Activated CD4-positive, alpha-beta memory T cell treated with anti-CD3 and anti-CD28 coated beads for 36 hours (primary cell): ENCODE measurements at places on chromosomes 7 and 10.

GRCh38 chr7:44665531-44666213 lies 59.2 kb downstream of the OGDH start:
- DNase-seq, result no peak

GRCh38 chr10:30048768-30049517 lies 10.4 kb downstream of the JCAD start:
- no peak for DNase-seq

GRCh38 chr10:121594076-121594475 lies 4.2 kb downstream of the FGFR2 start:
- DNase-seq, result no peak

DNA sequence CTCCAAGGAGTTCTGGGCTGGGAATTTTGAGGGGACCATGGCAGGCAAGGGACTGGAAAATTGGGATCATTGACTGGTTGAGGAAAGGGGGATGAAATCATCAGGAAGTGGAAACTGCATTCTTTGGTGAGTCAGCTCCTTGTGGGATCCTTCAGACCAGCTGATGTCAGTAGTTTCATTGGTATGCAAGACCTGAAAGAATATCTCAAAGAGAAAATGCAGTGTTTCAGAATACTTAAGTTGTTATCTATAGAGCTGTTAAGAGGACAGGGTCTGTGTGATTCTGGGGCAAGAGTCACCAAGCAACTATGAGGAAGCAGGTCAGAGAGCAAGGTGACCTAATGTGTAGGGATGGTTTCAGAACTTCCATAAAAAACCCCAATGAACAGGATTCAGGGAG lies 595.9 kb upstream of the AUTS2 start:
- no peak for DNase-seq

GRCh38 chr10:121062115-121062514 lies 211.0 kb downstream of the WDR11 start:
- DNase-seq, result no peak

DNA sequence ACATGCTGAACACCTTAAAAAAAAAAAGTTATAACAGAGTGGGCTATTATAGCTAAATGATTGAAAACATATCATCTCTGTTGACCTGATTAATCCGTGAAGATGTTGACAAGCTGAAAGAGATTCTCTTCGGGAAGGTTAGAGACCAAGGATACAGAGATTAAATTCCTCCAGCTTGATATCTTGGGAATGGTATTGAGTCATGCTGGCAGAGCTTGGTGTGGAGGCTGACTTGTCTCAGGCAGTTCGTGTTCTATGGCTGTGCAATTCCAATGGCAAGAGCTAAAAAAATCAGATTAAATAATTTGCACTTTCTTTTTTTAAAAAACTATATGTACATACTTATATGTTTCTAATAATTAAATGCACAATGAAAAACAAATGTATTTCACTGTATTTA lies 24.9 kb upstream of the CACNA2D1 start:
- no peak for DNase-seq

DNA sequence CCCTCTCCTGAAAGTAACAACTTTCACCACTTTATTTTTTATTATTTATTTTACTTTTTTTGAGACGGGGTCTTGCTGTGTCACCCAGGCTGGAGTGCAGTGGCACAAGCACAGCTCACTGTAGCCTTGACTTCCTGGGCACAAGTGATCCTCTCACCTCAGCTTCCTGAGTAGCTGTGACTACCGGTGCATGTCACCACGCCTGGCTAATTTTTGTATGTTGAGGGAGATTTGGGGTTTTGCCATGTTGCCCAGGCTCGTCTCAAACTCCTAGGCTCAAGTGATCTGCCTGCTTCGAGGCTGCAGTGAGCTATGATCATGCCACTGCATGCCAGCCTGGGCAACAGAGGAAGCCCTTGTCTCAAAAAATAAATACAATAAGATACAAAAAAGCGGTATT lies 14.9 kb upstream of the SLIT1 start:
- no peak for DNase-seq

- DNase-seq, result no peak
Observed at GRCh38 chr10:74991435-74991834, 120.0 kb upstream of the SAMD8 start.

DNA sequence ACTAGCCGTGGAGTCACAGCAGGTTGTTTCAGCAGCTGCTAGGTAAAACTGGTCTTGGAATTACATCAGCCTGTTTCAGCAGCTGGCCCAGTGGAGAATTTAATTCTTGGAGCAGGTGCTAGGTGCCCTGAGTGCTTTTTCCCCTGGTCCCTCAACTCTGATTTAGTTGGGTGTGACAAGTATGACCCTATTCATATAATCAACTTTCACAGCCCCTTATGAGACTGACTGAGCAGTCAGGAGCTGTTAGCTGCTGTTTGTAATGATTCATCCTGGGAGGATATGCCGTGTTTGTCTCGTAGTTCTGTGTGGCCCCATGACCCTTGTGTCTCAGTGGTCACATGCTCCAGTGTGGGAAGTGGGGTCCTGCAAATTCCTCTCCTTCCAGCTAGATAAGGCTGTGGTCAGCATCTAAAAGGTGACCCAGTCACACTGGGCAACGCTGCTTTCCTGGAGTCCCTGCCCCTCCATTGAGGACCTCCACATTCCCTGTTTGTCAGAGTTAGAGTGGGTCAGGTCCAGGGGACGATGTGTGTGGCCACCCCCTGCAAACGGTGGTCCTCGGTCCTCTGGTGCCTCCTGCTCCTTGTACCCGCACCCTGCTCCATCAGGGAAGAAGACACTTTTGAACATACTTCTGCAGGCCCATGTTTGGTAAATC lies 28.3 kb downstream of the TBATA start:
- DNase-seq, result no peak

DNA sequence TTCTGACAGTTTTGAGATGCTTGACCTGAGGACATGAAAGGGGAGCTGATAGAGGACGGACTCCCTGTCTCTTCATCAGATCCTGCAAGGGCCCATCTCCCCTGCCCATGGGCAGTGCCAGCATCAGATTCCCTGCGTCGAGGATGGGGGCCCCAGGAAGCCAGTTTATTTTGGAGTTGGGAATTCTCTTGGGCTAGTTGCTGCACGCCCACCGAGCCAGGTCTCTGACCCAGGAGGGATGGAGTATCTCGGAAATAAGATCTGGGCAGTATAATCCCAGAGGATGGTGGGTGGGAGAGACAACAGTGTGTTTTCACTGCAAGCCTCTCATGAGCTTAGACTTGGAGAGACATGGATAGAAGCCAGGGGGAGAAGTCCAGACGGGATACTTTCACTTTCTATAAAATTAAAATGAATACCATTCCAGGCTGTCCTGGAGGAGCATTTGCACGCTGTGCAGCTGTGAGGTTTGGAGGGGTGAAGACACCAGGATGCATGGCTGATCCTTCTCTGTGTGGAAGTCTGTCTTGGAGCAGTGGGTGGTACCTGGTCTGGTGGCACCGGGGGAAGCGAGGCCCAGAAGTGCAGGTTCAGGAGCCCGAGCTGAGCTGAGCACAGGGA lies 25.8 kb downstream of the DOCK1 start:
- DNase-seq, result no peak

GRCh38 chr7:103048833-103049232 lies 25.8 kb downstream of the FBXL13 start:
- no peak for DNase-seq

- DNase-seq, result no peak
Observed at GRCh38 chr7:122038134-122038533, 105.9 kb downstream of the AASS start.

GRCh38 chr10:50381642-50382041 lies 130.3 kb upstream of the ASAH2 start:
- DNase-seq, result no peak

- DNase-seq, result no peak
Observed at GRCh38 chr10:128298587-128298986, 172.4 kb upstream of the MKI67 start.

GRCh38 chr10:123380491-123381085 lies 226.4 kb downstream of the BUB3 start:
- no peak for DNase-seq

DNA sequence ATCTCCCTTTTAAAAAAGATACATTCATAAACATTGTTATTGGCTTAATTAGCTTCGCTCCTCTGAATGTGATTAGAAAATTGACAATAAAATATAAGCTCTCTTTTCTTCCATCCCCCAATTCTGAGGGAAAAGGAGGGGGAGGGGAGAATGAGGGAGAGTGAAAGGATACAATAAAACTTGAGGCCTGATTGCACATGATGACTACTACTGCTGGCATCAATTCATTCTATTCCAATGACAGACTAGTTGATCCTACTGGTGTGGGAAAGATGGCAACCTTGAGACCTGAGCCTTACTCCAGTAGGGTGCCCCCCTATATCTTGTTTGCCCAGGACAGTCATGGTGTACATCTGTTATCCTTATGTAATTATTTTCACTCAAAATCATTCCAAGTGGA lies 4.5 kb upstream of the IQUB start:
- DNase-seq, result no peak

- DNase-seq, result no peak
Observed at GRCh38 chr7:15669443-15670090, 16.9 kb downstream of the MEOX2 start.

DNA sequence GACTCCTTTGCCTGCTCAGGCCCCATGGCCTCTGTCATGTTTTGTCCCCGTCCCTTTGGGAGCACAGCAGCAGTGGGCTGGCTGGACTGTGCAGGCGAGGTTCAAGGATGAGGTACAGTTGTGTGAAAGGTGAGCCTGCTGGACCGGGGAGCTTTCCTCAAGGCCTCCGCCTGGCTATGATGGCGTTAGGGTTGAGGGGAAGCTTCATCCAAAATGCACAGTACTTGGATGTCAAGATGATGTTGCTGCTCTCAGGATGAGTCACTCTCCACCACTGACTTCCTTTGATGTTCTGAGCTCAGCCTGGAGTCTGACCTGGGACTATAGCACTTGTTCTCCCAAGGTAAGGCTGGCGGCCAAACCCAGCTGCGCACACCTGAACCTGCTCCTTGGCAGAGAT lies 152.7 kb upstream of the SHH start:
- DNase-seq, result peak; percentile 37

GRCh38 chr7:22127835-22128527 lies 182.3 kb upstream of the CDCA7L start:
- DNase-seq, result no peak

- no peak for DNase-seq
Observed at GRCh38 chr7:98910427-98910826, 32.1 kb downstream of the TRRAP start.

DNA sequence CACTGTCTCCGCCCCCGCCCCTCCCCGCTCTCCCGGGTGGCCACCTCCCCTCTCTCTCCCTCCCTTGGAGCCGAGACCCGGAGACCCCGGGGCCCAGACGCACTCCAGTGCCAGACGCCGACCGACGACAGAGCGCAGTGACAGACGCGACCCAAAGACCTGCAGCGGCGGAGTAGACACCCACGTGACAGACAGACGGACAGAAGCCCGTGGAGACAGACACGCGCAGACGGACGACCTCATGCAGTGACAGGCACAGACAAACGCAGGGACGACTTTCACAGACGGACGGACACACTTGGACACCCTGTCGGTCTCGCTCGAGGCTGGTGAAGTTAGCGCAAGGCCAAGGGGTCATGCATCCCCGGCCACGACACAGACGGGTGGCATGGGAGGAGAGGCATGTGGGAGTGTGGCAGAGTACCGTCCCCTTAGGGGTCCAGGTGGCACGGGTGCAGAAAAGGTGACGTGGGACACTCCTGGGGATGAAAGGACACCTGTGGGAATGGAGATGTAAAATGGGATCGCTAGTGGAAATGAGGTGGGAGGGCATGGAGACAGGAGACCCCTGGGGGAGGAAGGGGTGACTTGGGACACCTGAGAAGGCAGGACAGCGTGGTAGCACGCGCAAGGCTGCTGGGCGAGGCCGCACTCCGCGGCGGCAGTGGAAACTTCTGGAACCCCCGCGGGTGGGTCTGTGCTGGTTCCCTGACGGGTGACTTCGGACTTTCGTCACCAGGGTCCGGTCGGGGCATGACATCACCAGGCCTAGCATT lies 456 bp upstream of the ACHE start:
- DNase-seq, result no peak

- DNase-seq, result no peak
Observed at GRCh38 chr7:46484906-46485305, 563.8 kb upstream of the IGFBP3 start.

- peak; percentile 44 for DNase-seq
Observed at GRCh38 chr7:39623732-39624441, 515 bp downstream of the RALA start.

- DNase-seq, result no peak
Observed at GRCh38 chr10:89789188-89789877, 87.9 kb downstream of the KIF20B start.

GRCh38 chr10:6082496-6083395 lies 6.1 kb upstream of the RBM17 start:
- DNase-seq, result peak; percentile 60

DNA sequence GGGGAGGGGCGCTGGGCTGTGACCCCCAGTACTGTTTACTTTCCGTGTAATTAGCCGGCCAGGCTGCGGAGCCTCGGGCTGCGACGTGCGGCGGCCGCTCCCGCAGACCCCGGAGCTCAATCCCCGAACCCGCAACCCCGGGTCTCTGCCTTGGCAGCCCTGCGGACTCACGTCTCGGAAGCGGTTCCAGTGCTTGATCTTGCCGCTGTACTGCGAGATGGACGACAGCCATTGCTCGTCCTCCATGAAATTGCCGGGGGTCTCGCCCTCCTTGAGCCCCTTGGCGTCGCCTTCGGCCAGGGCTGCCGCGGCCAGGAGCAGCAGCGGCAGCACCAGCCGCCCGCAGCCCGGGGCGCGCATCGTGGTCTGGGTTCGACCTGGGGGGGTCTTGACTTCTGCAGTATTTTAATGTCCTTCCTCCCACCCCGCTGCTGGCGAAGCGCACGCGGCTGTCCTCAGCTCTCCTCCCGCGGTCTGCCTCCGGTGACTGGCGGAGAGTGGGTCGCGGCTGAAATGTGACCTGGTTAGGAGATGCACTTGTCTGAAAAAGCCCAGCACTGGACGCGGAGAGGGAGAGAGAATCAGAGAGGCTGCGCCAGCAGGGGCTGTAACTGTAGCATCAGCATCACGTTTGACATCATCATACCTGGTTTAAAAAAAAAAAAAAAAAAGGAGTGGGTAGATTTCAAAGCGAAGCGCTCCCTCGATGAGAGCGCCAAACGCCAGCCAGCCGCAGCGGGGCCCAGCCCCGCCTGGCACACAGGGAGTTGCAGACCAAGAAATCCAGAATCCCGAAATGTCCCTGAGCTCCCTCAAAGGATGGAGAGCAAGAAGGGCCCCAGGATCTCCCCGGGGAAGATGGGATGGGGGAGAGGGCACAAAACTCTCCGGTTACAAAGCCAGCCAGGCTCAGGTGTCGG lies at the start of gene SPOCK2:
SPOCK2 (minus strand) TSS at position 583 of the 920 bp plus-strand sequence; CDS start at position 360, 223 bp downstream.
- peak; percentile 83 for DNase-seq

GRCh38 chr7:24707988-24708615 lies 49.2 kb downstream of the GSDME start:
- DNase-seq, result no peak

DNA sequence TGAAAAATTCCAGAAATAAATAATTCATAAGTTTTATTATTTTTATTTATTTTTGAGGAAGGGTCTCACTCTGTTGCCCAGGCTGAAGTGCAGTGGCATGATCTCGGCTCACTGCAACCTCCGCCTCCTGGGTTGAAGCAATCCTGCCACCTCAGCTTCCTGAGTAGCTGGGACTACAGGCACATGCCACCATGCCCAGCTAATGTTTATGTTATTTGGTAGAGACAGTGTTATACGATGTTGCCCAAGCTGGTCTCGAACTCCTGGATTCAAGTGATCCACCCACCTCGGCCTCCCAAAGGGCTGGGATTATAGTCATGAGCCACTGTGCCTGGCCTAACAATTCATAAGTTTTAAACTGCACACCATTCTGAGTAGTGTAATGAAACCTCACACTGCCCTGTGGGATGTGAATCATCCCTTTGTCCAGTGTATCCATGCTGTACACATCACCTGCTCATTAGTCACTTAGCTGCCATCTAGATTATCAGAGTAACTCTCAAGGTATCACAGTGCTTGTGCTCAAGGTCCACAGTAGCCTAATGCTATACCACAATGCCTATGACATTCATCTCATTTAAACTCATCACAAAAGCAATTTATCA lies 17.9 kb downstream of the RTKN2 start:
- no peak for DNase-seq
